ENCODE measurements at places on chromosomes 1 and 21. TPM values are rescaled to one million over a fixed set of nuclear protein-coding genes. Genes with fewer than 3 reads are reported as not detected.

The CELA2B gene
- not detected for total RNA-seq

The RXRG gene
- total RNA-seq = not detected

The USH2A gene
- not detected for total RNA-seq

The NLRP3 gene
- 9.2 TPM for total RNA-seq

The SOX13 gene
- 1.3 TPM for total RNA-seq

The S100A14 gene
- not detected for total RNA-seq

The SIPA1L2 gene
- 1.3 TPM for total RNA-seq

The IFNLR1 gene
- total RNA-seq = 1.3 TPM

The TSPEAR gene
- not detected for total RNA-seq

The MYOC gene
- not detected for total RNA-seq

The GRIK1 gene
- total RNA-seq = not detected

The GUCA2B gene
- total RNA-seq = not detected

The LCE1C gene
- total RNA-seq = not detected

The EPS15 gene
- total RNA-seq = 98.8 TPM

The RGS7 gene
- not detected for total RNA-seq

The SPRR2B gene
- total RNA-seq = not detected

The ORC1 gene
- total RNA-seq = 1.2 TPM

The C8A gene
- not detected for total RNA-seq

The MOB3C gene
- total RNA-seq = 20.4 TPM

The CELA2A gene
- not detected for total RNA-seq

The SPRR3 gene
- total RNA-seq = not detected

The TMEM54 gene
- not detected for total RNA-seq

The RNU1-4 gene
- 3,922 TPM for total RNA-seq

The MYOM3 gene
- not detected for total RNA-seq

The PADI3 gene
- total RNA-seq = not detected

The SGIP1 gene
- 0.07 TPM for total RNA-seq

The AXDND1 gene
- total RNA-seq = 1.7 TPM

The UBL4B gene
- total RNA-seq = not detected

The EYA3 gene
- 13.8 TPM for total RNA-seq

The SLC35F3 gene
- 0.10 TPM for total RNA-seq

Data from T-helper 17 cell (primary cell).